ENCODE measurements at places on chromosomes 2 and 18. TPM values are rescaled to one million over a fixed set of nuclear protein-coding genes. Genes with fewer than 3 reads are reported as not detected.

The NT5DC4 gene
- not detected for total RNA-seq

The AKAIN1 gene
- not detected for total RNA-seq

The ITM2C gene
- total RNA-seq: 38.9 TPM

The PRSS56 gene
- not detected for total RNA-seq

The ALKAL2 gene
- total RNA-seq: not detected

The CABLES1 gene
- 8.9 TPM for total RNA-seq

DNA sequence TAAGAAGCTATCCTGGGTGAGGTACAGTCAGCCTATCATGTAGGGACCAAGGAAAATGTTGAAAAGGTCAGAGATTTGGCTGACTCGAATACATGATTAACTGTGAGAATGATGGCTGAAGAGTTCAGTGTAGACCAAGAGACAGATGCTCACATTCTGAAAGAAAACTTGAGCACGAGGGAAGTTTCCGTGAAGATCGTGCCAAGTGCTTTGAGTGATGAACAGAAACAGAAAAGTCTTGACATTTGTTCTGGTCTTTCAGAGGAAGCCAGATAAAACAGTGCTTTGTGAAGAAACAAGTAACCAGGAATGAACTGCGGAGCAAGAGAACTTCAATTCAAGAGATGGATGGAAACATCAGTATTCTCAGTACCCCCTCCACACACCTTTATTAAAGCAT, 500.3 kb upstream of the SMIM21 start:
- DNase-seq: no peak

GRCh38 chr18:47422524-47422923, 171.1 kb upstream of the SKOR2 start:
- DNase-seq: peak; percentile 44

- no peak for DNase-seq
Measured at GRCh38 chr2:20115902-20116301, 64.5 kb upstream of the LAPTM4A start.

- DNase-seq: no peak
Measured at GRCh38 chr18:25109484-25109883, 242.5 kb downstream of the ZNF521 start.

DNA sequence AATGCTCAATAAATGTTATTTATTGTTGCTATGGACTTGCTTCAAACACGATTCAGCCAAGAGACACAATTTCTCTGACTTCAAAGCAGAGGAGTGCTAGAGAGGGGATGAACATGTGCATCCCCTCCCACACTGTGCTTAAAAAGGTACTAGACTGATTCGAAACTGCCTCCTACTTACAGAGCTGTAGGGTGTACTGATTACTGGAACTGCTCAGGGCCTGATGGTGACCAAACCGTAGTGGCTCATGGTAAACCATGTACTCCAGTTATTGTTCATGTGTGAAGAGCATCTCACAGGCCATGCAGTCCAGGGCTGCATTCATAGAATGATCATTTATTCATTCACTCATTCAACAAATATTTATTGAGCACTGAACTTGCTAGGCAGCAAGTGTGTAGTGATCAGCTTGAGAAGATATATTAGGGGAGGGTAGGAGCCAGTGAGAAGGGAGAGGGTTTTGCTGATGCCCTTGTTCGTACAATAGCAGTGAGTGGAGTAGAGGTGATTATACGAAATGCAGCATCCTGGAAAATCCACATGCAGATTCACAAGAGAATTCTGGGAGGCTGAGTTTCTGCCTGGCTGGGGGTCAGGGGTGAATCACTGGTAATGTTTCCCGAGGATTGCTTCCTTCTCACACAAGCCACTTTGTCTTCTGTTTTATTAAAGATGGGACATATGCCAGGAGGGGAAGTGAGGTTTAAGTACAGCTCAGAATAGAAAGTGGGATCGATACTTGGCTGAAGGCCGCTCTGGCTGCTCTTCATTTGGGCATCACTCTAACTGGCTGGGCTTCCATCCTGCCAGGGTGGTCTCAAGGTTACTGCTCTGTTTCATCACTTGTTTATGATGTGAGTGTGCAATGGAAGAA, 245.4 kb downstream of the RAD51AP2 start:
- DNase-seq: no peak

- no peak for DNase-seq
Measured at GRCh38 chr18:78526923-78527711, 452.5 kb upstream of the SALL3 start.

DNA sequence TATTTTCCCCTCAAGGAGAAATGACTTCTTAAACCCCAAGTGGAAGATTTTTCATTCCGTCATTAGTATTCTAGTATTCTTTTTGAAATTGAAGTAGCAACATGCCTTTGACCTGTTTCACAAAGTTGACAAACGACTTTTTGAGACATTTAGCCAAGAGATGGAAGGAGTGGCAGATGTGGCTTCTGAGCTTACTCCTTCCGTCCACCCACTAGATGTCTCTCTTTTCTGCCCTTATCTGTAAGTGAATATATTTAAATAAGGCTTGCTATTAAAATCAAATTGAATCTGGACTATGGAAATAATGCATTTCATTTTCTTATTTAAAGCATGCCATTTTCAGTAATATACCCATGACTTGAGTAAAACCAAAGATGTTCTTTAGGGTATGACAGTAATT, 74.1 kb downstream of the ACTR3 start:
- no peak for DNase-seq

DNA sequence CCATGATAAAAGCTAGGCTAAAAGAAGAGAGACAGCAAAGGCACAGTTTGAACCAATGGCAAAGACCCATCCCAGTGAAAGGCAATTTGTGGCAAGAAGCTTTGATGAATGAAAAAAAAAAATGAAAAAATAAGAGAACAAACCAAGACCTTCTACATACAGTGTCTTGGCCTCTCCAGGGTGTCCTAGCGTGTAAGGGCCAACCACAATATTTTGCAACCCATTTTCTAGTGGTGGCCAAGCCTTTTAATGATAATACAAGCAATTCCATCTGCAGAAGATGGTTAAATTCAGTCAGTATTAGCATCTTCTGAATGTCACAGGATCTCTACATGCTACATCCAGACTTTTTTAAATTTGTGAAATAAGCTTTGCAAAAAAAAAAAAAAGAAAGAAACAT, 270.4 kb downstream of the LRATD1 start:
- no peak for DNase-seq

- peak; percentile 30 for DNase-seq
Measured at GRCh38 chr2:72204786-72205503, 57.3 kb upstream of the CYP26B1 start.

- DNase-seq: peak; percentile 69
Measured at GRCh38 chr2:145380436-145381017, 860.6 kb upstream of the ZEB2 start.

GRCh38 chr18:1840878-1841277, 730.4 kb downstream of the METTL4 start:
- no peak for DNase-seq

GRCh38 chr2:185384822-185385560, 353.6 kb upstream of the FSIP2 start:
- no peak for DNase-seq

DNA sequence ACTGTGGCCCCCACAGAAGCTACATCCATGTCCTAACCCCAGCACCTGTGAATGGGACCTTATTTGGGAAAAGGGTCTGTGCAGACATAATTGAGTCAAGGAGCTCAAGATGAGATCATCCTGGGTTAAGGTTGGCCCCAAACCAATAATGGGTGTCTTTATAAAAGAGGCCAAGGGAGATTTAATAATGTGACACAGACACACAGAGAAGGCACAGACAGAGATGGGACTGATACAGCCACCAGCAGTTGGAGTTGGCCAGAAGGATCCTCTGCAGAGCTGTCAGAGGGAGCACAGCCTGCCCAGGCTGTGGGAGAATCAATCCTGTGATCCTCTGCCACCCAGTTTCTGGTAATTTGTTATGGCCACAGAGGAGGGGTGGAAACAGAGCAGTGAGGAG, 26.0 kb downstream of the SNORC start:
- no peak for DNase-seq

DNA sequence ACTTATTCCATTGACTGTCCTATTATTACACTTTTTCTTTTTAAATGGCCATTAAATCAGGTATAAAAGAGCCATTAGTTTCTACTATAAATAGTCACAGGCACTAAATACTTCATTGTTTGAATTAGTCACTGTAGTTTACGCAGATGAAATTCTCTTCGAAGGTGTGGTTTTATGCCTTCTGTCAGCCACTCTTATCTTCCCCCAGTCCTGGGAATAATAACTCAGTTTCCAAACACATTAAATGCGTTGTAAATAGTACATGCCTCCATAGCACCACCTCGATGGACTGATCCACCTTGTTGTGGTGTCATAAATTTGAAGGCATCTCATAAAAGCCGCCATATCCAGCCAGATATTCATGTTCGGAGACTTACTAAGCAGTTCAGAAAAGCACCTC, 72.1 kb upstream of the PARD3B start:
- no peak for DNase-seq

DNA sequence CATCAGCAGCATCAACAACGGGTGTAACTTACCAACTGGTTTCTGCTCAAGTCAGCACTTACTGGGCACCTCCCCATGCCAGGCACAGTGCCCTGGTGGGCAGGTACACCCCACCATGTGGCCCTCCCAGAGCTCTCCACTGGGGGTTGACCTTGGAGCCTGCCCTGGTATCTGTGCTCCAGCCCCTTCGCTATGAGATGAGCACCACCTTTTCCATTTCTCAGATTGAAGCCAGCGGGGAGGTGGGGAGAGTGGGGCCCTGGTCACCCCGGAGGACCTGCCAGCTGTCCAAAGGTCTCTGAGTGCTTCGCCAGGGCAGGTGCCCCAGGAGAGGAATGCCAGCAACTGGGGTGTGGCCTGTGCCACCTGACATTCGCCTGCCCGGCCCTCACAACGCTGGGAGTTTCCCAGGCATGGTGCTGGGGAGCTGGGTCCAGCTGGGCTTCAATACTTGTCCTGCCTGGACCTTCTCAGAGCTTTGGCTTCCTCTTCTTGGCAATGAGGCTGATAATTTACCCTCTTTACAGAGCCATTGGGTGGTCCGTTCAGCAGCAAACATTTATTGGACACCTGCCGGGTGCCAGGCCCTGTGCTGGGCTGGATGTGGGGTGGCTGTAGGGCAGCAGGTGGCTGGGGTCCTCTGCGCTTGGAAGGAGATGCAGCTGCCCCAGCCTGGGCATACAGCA, 5.9 kb upstream of the ZAP70 start:
- no peak for DNase-seq
